ENCODE measurements at places on chromosomes 12 and 14.

GRCh38 chr12:116074686-116075085, 202.8 kb downstream of the MED13L start:
- no peak for DNase-seq

DNA sequence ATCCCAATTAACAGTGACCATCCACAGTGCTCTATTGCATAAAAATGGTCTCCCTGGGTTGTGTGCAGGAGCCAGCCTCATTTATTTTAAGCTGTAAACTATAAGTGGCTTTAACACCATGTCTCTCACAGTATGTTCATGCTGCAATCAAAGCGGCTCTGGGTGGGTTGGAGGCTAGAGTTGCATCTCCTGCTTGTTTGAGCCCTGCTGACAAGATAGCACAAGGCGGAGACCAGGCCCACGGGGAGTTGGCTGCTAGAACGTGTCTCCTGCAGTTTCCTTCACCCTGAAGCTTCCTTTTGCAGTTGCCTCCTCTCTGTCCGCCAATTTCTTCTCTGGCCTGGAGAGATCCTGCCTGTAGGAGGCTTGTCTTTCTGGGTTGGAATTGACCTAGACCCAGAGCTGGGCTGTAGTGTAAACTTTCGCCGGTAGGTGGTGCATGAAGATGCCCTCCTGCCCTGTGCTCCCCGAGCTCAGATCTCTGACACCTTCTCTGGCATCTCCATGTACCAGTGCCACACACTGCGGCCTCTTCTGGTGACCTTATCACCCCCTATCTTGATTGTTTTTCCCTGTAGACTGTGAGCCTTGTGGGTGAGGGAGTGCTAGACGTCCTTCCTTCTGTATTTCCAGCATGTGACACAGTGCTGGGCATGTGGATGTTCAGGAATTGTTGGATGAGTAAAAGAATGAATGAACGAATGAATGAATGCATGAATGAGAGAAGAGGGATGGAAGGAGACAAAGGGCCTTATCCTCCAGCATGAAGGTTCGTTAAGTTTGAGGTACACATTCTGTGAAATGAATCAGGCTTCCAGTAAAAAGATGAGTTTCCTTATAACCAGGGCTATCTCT, 10.4 kb downstream of the OTUB2 start:
- peak; percentile 77 for DNase-seq

- peak; percentile 8 for DNase-seq
Measured at GRCh38 chr14:45679853-45680252, 426.9 kb upstream of the MIS18BP1 start.

DNA sequence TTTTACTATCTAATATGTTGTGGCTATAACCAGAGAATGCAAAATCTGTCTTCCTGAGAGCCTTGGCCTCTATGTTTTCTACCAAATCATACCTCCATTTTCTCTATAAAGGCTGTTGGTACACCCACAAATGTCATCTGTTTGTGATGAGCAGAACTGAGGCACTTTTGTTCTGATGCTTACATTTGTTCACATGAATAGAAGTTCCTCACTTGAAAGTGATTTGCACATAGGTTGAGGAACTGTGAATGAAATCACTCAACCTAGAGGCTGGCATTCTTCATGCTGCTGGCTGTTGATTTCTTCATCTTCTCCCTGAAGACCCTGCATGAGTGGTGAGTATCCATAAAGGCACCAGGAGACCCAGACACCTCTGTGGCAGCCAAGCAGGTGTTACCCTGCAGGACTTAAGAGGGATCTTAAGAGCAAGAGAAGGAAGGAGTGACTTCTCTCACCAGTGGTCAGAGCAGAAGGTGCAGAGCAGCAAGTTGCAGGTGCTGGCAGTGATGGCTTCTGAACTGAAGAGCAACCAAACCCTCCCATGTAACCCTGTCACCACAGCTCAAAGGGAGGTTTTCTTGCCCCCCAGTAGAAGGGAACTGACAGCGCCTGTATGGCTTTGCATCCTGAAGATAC, 110.3 kb downstream of the HMGA2 start:
- DNase-seq: no peak

- peak; percentile 100 for DNase-seq
Measured at GRCh38 chr12:96427269-96427729, 27.1 kb upstream of the CDK17 start.

DNA sequence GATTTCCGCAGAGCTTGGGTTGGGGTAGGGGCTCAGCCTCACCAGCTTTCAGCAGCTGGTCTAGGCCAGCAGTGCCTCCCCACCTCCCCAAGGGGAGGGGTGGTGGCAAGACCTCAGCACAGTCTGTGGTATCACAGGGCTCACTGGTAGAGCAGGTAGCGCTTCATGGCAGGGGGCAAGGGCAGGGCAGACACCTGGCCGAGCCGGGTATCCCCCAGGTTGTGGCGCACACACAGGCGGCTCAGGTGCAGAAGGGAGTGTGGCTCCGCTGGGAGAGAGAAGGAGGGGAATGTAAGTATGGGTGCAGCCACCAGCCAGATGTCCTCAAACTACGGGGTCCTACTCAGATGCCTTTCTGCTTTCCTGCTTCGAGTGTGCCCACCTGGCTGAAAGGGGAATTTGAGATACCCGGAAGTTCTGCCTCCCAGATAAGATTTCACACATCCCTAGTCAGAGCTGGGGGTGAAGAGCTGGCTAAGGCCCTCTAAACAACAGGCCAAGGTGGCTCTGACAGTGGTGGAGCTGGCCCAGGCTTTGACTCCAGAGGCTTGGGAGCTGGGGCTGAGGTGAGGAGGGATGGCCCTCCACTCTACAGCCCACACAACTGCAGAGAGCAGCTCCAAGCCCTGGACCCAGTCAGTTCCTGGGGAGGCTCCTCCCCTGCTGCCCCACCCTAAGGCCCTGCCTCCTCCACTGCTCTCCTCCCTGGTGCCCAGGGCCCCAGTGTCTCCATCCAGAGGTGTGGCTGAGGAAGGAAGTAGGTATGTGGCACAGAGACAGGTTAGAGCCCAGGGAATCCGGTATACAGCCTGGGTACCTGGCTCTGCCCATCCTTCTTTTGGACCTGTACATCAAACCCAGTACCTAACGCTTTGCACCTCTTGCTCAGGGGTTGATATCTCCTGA, 1.8 kb downstream of the SPSB2 start:
- DNase-seq: no peak

- DNase-seq: no peak
Measured at GRCh38 chr14:95536036-95536593, 1.3 kb downstream of the GLRX5 start.

DNA sequence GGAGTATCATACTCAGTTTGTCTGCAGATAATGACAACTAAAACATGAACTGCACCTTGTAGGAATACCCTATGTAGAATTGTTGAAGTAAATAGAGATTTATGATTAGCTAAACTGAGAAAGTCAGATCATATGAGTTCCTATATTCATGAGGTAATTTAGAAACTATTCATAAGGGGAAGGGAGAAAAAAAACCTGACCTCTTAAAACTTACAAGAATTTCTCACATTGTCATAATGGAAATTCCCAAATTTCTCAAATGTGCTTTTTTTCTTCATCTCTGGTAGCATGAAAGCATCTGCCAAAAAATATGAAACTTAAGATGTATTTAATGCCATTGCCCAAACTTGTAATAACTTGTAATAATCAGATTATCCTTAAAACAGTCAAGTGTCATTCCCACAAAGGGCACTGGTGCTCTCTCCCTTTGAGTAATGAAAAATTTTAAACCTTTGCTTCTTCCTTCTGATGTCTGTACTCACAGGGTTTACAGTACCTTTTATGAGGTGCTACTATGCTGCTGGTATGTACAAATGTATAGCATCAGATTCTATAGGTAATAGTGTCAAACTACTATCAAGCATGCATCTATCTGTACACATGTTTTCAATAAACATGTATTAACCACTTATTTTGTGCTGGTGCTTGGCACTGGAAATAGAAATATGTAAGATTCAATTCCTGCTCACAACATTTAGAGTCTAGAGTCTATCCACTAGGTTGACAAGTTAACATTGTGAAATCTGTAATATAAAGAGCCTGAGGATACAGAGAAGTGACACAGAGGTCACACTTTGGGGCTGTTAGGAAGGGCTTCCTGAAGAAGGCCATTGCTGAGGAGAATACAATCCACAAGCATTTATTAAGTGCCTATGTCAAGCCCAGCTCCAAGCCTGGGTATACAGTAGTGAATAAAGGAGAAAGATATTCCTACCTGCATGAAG, 17.4 kb upstream of the DRAM1 start:
- DNase-seq: no peak

- no peak for DNase-seq
Measured at GRCh38 chr14:91008759-91009409, 51.6 kb downstream of the RPS6KA5 start.

GRCh38 chr14:74610866-74611649, 979 bp downstream of the LTBP2 start:
- peak; percentile 21 for DNase-seq

- peak; percentile 66 for DNase-seq
Measured at GRCh38 chr14:32004300-32004699, 72.8 kb upstream of the ARHGAP5 start.

- no peak for DNase-seq
Measured at GRCh38 chr12:121114806-121115205, 17.9 kb upstream of the P2RX7 start.

GRCh38 chr12:59636945-59637691, 41.3 kb downstream of the SLC16A7 start:
- no peak for DNase-seq

DNA sequence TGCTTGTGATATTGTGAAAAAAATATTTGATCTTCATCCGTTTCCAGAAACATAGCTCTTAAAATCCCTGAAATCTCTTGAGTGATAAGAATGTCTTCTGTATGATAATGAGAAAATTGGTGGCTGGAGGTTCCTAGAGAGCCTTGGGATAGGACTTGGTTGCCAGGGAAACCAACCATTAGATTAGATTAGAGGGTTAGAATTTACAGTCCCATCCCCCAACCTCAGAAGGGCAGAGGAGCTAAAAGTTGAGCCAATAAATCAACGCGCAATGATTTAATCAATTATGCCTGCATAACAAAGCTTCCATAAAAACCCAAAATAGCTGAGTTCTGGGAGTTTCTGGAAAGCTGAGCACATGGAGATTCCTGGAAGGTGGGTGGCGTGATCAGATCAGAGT, 10.6 kb downstream of the SEL1L start:
- DNase-seq: no peak

DNA sequence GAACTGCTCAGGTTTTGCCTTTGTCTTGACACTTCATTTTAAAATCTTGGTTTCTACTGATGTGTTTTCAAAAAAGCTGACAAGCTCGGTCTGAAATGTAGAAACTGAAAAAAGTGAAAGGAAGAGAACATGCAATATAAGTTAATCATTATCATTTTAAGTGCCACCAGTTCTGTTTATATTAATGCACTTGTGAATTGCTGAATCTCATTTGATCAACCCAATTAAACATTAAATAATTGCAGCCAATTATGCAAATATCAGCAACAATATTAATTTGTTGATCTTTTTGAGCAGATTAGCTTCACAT, 133.8 kb downstream of the BCAT1 start:
- DNase-seq: no peak

DNA sequence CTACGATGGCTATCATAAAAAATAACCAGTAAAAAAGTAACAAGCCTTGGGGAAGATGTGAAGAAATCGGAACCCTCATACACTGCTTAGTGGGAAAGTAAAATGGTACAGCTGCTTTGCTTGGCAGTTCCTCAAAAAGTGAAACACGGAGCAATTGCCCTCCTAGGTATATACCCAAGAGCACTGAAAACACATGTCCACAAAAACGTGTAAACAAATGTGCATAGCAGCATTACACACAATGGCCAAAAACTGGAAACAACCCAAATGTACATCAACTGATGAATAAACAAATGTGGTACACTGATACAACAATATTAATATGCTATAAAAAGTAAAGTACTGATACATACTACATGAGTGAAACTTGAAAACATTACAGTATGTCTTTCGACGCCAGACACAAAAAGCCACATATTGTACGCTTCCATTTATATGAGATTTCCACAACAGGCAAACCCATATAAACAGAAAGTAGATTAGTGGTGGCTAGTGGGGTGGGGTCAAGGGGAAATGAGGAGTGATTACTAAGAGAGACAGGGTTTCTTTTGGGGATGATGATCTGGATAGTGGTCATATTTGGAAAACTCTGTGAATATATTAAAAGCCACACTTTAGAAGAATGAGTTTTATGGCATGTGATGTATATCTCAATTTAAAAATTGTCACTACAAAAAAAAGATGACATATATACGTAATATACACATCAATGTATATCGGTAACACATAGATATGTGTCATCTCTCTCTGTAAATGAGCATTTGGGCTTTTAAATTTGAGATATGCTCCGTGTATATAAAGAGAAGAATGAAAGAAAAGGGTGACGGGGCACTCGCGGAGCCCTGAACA, 996 bp downstream of the SLC41A2 start:
- DNase-seq: no peak

DNA sequence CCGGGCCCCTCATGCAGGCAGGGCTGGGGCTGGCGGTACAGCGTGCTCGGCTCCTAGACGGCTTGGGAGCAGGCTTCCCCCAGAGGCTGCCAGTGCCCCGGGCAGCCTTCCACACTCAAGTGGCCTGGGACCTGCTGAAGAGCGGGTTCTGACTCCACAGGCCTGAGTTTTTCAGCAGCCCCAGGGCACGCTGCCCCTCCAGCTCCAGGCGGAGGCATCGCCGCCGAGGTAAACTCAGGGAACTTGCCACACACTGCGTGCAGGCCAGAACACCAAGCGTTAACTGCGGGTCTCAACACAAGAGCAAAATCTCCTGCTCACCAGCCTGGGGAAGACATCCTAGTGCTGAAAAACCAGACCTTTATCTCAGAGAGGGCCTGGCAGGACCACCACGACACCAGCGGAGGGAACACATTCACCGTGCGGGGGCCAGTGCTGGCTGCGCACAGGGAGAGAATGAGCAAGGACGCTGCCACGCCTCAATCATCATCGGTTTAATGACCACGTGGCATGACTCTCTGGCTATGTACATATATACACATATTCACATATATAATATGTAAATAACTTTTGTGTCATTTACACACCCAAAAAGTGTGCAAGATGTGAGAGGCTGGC, 21.3 kb downstream of the PSMC1 start:
- no peak for DNase-seq

GRCh38 chr14:21807975-21808374, 134.4 kb upstream of the OR4E1 start:
- no peak for DNase-seq

DNA sequence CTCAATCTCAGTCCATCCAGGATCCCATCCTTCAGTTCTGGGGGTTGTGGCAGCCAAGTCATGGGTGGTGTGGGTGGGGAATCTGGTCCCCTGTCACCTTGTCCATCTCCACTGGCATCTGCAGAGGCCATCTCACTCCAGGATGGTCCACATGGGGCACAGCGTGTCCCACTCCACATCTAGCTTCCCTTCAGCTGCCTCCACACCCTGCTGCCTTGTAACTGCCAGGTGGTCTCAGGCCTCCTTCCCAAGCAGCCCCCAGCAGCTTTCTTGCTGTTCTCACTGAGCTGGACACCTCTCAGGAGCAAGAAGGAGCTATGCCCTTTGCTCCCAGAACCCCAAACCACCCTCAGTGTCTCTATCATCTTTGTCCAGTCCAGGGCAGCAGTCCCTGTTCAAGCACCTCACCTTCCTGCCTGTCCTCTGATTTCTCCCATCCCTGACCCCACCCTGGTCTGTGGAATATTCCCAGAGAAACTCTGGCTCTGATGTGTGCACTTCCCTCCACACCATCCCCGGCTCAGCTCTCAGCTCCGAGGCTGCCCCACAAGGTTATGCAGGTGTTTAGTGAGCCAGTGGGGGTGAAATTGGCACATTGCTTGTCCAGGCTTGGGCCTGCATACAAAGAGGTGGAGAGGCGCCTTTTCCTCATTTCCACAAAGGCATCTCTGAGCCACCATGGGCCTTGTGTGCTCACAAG, 13.7 kb upstream of the DYNC1H1 start:
- DNase-seq: no peak

- DNase-seq: no peak
Measured at GRCh38 chr12:125540580-125541204, 475.5 kb downstream of the AACS start.

GRCh38 chr12:101490286-101490920, 15.3 kb downstream of the SPIC start:
- DNase-seq: no peak
